Motor neuron (in vitro differentiated cells): ENCODE measurements at places on chromosomes 12 and 14. TPM values are rescaled to one million over a fixed set of nuclear protein-coding genes. Genes with fewer than 3 reads are reported as not detected.

The GLIPR1L2 gene
- total RNA-seq = 0.14 TPM in 1 of 2 replicates, not detected in the other

The IRAK3 gene
- total RNA-seq = 0.46 and 0.52 TPM in 2 replicates

The NTF3 gene
- total RNA-seq = 150 and 156 TPM in 2 replicates

The KLRG1 gene
- 3.7 and 5.2 TPM in 2 replicates for total RNA-seq

The RASAL1 gene
- total RNA-seq = 0.36 and 0.66 TPM in 2 replicates

The OAS1 gene
- total RNA-seq = 41.1 and 76.7 TPM in 2 replicates

The CLEC2B gene
- 2.7 and 2.8 TPM in 2 replicates for total RNA-seq

The NT5DC3 gene
- 7.5 and 8.9 TPM in 2 replicates for total RNA-seq

The PLEKHG3 gene
- 9.6 and 14.1 TPM in 2 replicates for total RNA-seq

The NGDN gene
- 62.8 and 64.5 TPM in 2 replicates for total RNA-seq

The CMKLR1 gene
- 0.23 and 0.59 TPM in 2 replicates for total RNA-seq

The SLCO1B1 gene
- 0.06 TPM in 1 of 2 replicates, not detected in the other for total RNA-seq

The KRT82 gene
- total RNA-seq = 0.26 TPM in 1 of 2 replicates, not detected in the other

The TTC9 gene
- total RNA-seq = 4.7 and 4.9 TPM in 2 replicates

The TEX22 gene
- 0.82 and 0.93 TPM in 2 replicates for total RNA-seq
